ENCODE measurements at places on chromosomes 6 and 20.

DNA sequence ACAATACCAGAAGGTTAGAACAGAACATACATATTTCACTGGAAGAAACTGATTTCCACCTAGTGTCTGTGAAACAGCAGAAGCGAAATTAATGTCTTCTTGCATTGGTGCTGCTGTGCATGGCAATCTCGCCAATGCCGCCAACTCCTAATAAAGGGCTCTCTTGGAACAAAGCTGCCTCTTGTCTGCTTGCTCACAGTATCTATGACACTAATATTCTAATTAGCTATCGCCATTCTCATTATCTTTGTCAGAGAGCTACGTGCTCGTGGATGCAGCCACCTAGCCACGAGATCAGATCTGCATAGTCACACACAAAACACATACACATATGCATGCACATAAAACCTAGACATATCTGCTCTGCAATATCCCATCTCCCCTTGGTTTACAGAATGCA, 145.9 kb upstream of the OLIG3 start:
- no peak for DNase-seq

GRCh38 chr20:3430376-3431069, 23.1 kb upstream of the DNAAF9 start:
- no peak for DNase-seq

DNA sequence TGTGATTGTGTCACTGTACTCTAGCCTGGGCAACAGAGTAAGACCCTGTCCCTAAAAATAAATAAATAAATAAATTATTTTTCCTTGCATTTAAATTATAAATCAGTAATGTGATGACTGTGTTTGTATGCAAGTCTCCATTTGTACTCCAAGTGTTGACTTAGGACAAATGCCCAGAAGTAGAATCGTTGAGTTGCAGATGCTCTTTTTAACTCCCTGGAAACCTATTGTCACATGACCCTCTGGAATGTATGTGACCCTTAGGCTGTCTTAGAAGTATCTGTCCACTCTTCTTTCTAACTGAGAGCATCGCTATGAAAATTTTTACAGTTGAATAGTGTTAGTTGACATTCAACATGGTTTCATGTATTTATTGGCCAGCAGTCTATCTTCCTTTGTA, 18.8 kb downstream of the OR2A4 start:
- DNase-seq = no peak

- no peak for DNase-seq
These were observed 2.6 kb upstream of the GPSM3 start for GRCh38 chr6:32194825-32195651.
